ENCODE measurements at places on chromosomes 6 and 20.

- no peak for DNase-seq
These were observed 343.2 kb downstream of the FRK start for GRCh38 chr6:115717472-115717871.

DNA sequence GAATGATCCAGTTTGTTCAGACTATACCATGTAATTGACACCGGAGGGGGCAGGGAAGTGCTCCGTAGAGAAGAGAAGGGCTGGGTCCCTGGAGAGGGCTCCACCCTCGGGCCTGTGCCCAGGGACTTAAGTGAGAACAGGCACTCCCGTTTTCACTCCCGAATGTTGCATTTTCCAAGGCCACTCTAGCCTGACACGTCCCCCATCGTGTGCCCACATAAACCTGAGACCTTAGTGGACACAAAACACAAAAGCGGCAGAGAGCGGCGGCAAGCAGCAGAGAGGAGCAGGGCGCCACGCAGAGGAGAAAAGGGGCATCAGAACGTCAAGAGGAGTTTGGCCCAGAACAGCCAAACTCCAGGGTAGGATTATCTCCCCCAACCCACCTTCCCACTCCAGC, 1405.1 kb downstream of the GRIK2 start:
- DNase-seq: no peak

GRCh38 chr20:63106108-63106764, 99.5 kb upstream of the BHLHE23 start:
- DNase-seq: no peak

DNA sequence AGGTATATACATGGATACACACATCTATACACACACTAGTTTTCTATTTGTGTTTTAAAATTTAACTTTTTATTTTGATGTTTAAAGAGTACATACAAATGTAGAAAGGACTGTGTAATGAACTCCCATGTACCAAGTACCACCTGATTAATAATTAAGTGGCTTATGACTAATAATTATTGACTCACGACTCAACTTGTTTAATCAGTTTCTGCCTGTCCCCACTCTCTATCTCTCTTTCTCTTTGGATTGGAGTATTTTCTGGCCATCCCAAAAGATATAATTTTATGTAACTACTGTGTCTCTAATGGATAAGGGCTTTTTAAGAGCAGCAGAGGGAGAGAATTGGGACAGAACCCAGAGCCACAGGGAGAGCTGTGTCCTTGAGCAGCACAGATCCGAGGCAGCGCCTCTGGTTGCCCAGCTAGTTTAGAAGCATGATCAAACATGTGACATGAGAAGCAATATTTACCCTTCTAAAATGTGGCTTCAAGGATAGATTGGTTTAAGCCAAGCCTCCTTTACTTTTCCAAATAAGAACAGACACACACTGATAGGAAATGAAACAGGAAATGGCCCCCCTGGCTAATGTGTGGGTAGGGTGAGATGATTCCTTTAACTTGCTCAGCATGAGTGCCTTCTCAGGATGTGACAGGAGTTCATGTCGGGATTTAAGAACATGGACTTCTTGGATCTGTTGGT, 81.0 kb downstream of the ERMARD start:
- no peak for DNase-seq

GRCh38 chr20:3433744-3434143, 26.3 kb upstream of the DNAAF9 start:
- DNase-seq: no peak

GRCh38 chr6:37705239-37706051, 7.8 kb upstream of the MDGA1 start:
- peak; percentile 96 for DNase-seq

GRCh38 chr6:22043284-22043962, 253.4 kb downstream of the PRL start:
- DNase-seq: peak; percentile 36

DNA sequence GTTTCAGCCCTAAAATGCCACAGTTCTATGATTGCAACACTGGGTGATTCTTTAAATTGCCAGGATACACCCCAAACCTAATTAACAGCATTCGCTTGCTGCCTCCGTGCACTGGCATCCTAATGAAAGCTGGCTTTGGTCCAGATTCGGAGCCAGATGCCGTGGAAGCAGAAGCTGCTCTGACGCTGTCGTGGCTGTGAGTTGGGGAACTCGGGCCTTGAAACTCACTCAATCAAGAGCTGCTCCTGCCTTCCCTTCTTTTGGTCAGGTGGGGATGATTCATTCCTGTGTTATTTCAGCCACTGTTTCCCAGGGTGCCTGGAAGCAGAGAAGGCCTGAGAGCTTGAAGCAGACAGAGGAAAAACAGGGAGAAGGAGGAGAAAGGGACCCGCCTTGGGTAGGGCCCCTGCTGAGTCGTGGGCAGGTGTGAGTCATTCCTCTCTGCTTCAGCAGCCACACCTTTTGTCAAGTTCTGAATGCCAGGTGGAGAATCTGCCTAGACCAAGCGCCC, 36.2 kb upstream of the DSP start:
- DNase-seq: peak; percentile 15

GRCh38 chr6:145784683-145785082, 29.9 kb downstream of the FBXO30 start:
- no peak for DNase-seq

DNA sequence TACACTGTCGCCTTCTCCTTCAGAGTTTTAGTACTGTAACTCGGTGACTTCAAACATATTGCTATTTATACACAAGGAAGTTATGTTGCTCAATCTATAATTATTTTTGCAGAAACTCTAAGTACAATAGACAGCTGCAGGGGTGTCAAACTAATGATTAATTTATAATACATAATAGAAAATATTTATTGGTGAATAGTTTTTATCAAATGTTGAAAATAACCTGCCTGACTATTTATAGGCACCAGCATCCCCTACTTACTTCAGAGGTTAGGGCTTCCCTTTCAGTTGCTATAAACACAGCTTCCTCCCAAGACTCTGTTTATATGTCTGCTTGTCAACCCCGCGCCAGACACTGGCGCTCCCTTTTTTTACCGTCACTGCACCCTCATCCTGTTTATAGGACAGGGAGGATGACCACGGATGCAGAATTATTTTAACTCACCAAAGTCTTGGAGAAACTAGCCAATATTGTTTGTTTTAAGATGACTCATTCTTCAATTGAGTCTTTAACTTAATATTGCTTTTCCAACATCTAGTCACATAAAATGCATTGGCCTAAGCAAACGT, 225.0 kb downstream of the ALDH8A1 start:
- DNase-seq: no peak

All from NCI-H82 (cell line).